ENCODE measurements at places on chromosomes 5 and 9.
A peak's percentile ranks its signal among the peaks of the same experiment; 100 is the strongest.

- DNase-seq = peak; percentile 83
These were observed 467.5 kb upstream of the TLE4 start for GRCh38 chr9:79104216-79104615.

- DNase-seq = no peak
These were observed 1075.1 kb downstream of the NR2F1-AS1 start for GRCh38 chr5:92505925-92506324.

GRCh38 chr5:5492087-5492933 is 69.8 kb downstream of the ICE1 start:
- DNase-seq = peak; percentile 50

- no peak for DNase-seq
These were observed 279.1 kb upstream of the CDH12 start for GRCh38 chr5:23132231-23132630.

- peak; percentile 57 for DNase-seq
These were observed 100.6 kb upstream of the SELENOP start for GRCh38 chr5:42912184-42912798.

DNA sequence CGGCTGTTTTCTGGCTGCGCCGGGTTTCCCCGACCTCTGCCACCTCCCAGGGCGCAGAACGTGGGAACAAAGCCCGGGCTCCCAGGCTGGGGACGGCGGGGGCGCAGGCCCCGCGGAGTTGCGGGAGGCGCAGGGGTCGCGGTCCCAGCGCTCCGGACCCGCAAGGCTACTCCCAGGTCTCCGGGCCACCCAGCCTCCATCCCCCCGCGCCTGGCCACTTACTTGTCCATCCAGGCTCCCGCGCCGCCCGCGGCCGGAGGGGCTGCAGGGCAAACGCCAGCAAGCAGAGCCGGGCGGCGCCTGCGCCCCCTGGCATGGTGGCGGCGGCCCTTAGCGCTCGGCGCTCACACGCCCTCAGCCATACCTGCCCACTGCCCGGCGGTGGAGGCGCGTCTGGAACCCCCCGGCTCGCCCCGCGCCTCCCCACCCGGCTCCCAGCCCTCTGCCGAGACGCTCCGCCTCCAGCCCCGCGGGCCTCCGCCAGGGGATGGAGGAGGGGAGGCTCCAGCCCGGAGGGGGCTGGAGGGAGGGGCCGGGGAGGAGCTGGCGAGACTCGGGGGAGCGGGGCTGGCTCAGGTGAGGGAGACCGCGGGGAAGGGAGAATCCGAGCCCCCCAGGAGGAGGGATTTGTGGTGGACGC is at the start of gene ADAM19:
Gene ADAM19 (minus strand): TSS at position 395 of the 640 bp plus-strand sequence. CDS start 79 bp downstream, at position 316.
- DNase-seq = peak; percentile 84

DNA sequence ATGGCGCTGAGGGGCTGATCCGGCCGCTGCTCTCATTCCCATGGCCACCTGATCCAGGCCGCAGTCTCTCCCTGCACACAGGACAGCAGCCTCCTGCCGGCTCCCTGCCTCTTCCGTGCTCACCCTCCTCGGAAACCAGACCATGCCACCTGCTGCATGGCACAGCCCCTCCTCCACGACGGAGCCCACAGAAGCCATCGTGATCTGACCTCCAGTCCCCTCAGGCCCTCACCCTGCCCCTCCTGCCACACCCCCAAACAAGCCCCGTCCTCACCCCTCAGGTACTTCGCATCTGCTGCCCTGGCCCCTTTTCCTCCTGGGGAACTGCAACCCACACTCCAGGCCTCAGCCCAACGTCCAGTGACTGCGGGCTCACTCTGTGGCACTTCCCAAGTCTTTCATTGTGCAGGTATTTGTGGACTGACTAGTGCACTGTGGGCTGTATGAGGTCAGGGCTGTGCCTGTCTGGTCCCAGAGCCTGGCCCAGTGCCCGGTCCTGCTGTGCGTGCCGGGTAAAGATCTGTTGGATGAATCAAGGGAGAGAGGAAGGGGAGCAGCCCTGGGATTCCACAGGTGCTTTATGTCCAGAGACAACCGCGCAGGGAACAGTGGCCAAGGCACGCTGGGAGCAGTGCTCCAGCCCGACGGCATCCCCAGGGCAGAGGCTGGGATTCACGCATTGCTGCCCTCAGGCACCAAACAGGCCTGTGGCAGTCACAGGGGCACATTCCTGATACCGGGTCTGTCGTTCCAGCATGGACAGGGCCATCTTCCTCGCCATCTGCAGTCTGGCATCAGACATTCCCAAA is 86.1 kb downstream of the ADAMTS2 start:
- peak; percentile 45 for DNase-seq

DNA sequence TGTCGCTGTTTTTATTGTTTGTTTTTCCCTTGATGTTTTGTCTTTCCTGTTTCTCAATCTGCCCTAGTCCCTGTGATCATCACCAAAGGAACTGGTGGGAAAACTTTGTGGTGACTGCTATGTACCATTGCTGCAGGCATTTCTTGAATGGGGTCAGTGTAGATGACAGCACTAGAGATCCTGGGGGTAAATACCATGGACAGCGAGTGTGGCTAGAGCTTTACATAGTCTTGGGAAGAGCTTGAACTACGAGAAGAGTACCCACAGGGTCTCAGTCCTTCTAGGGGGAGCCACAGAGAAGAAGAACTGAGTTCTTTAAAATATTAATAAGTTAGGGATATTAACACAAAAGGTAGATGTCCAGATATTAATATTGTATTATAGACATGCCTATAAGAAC is 138.8 kb downstream of the PAM start:
- DNase-seq = no peak

DNA sequence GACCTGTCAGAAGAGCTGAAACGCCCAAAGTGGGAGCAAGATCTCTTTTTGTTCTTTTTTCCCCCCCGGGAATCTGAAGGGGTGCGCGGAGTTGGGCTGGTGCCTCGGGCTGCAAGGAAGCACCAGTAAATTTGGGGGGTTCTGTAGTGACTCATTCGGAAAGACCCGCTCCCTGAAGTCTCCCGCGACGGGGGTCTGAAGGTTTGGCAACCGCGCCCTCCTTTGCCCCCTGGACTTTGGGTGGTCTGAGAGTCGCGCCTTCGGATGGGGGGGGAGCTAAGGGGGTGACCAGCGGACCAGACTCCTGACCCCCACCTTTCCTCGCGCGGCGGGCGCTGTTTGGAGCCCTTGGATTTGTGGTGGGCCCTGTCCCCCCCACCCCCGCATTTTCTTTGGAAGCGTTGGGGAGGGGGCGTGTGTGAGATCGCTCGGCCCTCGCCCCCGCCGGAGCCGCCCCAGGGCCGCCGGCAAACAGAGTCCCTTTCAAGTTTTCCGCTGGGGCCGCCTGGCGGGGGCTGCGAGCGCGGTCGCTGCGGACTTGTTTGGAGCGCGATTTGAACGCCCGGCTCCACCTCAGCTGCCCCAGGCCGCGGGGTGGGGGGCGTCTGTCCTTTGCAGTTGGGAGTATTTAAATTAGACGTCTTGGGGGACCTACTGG is 2.0 kb downstream of the CXXC5 start:
- no peak for DNase-seq

DNA sequence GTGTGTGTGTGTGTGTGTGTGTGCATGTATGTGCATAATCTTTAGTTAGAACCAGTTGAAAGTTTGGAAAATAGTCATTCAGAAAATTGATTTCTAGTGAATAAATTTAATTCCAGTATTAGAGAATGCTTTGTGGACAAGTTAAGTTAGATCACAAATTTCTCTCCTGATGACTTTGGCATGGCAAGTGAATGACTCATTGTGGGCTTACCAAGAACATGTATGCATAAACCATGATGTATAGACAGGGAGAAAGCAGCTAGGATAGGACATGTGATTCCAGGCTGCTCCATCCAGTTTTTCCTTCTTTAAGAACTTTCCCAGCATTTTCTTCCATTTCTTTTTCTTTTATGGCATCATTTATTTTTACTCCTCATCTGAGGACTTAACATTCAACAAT is 85.7 kb upstream of the SGCD start:
- peak; percentile 73 for DNase-seq

- peak; percentile 92 for DNase-seq
These were observed 85.1 kb upstream of the RAI14 start for GRCh38 chr5:34570721-34571676.

GRCh38 chr5:126098330-126099017 is 324.7 kb upstream of the GRAMD2B start:
- DNase-seq = peak; percentile 92

DNA sequence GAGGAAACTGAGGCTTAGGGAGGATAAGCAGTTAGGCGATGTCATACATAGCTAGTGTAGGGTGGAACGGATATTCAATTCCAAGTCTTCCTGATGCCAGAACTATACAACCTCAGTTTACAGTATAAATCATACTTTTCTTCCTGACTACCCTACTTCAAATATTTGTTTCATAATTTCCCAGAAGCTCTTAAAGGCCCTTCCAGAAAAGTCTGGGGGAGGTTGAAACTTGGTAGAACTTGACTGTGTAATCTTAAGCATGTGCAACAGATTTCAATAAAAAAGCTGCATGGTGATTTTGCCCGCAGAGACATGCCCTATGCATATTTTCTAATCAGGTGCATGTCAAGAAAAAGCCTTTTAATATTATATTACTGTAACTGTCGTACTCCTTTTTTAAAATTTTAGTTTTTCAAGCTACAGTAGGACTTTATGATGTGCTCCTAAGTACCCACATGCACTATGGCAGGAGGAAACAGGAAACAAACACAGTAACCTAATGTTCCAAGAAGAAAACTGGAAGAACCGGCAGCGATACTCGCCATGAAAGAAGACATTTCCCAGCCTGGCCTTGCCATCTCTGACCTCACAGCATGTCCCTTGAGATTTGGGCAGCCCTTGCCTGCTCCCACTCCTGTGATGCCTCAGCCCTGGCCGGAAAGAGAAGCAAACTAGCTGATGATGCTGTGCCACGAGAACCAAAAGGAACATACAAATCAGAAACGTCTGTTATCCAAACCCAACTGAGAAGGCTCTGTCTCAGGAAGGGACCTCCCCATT is 266.0 kb downstream of the EFNA5 start:
- DNase-seq = no peak

DNA sequence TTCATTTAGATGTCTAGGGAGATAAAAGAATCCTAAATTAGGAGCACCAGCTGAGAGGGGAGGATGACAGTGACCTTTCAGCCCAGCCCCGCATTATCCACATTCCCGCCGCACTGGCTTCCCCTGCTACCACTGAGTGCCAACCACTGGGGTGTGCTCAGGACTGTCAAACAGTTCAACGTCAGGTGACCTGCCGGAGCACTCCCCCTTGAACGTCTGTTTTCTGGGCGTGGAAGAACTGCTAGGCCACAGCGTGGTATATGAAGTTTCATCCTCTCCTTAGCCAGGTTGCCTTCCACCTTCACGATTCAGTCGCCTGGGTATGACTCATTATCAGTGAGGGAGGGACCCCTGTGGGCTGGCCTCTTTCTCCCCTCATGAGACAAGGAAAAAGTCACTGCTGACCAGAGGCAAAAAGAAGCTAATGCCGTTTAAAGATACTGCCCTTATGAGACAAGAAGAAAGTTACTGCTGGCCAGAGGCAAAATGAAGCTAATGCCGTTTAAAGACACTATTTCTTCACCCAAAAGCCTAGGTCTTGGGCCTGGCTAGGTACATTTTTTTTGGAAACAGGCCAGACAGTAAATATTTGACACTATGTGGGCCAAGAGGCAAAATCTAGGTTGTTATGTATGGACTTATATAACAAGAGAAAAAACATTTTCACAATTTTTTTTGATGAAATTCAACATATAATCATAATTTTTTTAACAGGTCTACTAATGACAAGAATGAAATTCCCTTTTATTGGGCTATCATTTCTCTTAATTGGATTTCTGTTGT is 4.6 kb downstream of the NMRK1 start:
- no peak for DNase-seq

DNA sequence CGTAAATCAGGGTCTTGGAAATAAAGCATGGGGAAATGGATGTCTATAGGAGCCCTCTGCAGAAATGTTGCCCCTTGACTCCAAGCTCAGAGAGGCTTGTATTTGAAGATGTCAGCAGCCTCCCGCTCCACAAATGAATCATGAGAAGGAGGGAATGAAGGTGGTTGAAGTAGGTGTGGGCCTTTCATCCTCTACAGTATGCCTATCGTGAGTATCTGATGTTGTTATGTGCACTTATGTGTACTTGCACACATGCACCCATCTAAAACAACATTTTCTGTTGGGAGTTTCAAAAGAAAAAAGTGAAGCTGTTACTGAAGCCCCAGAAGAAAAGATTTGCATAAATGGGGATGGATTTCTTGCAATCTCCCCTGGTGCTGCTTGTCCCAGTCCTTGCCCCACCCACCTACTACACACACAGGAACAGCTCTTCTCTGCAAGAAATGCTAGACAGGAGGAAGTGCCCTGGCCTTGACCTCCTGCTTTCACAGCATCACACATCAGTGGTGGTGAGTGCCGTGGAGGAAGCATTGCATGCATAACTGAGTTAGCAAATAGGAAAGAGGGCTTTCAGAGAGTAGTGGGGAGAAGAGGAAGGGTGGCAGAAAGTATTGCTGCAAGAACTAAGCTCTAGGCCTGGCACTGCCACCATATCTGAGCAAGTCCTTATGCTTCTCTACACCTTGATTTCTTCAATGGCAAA is 156.1 kb downstream of the SNX18 start:
- DNase-seq = no peak

DNA sequence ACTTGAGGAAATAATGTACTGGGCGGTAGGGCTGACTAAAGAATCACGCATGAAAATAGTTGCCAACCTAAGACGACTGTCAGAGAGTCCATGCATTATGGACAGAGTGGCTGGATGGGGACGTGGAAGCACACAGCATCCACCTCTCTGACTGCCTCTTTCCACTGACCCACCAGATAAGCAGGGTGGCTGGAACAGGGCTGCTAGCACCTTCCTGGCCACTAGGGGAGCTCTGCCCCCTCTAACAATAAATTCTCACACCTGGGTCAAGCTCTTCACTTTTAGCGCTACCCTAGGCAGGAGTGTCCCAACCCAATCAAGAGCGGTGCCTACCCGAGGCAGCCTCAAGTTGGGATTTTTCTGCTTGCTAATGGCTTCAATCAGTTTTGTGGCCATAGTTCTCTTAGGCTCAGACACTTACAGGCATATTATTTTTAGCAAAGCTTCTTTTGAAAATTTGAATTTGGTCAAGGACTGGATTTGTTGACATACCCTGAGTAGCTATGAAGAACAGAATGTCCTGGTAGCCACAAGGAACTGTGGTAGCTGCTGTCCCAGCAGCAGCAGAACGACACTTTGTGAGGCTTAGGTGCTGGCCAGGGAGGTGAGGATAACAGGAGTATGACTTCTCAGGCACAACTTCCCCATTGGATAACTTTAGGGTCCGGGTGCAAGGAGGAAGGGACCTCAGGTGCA is 6.9 kb upstream of the TPM2 start:
- DNase-seq = peak; percentile 41

Data from fibroblast of skin of scalp (primary cell).